ENCODE measurements at places on chromosomes 5 and 9.

- DNase-seq = peak; percentile 91
Observed at GRCh38 chr9:92590377-92590776, 54.6 kb upstream of the ECM2 start.

GRCh38 chr5:68187268-68188055, 28.1 kb upstream of the PIK3R1 start:
- DNase-seq = peak; percentile 57

DNA sequence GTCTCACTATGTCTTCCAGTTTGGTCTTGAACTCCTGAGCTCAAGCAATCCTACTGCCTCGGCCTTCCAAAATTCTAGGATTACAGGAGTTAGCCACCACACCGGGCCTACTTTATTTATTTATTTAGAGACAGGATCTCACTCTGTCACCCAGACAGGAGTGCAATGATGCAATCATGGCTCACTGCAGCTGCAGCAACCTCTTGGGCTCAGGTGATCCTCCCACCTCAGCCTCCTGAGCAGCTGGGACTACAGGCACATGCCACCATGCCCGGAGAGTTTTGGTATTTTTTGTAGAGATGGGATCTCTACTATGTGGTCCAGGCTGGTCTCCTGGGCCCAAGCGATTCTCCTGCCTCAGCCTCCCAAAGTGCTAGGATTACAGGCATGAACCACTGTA, 32.8 kb downstream of the PHAX start:
- no peak for DNase-seq

DNA sequence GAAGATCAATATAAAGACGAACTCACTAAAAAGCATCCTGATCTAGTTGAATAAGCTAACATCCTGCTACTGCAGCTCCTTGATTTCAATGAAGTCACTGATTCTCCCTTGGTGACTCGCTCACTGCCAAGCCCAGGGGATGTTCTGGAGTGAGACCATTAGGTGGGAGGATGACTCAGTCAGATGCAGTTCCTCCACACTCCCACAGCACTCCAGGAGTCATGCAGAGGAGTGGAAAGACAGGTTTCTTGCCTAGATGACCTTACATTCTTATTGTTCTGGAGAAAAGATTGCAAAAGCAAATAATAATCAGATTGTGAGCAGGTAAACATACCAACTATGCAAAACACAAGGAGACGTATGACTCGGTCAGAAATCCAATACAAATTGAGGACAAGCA, 15.3 kb downstream of the GCNT4 start:
- no peak for DNase-seq

DNA sequence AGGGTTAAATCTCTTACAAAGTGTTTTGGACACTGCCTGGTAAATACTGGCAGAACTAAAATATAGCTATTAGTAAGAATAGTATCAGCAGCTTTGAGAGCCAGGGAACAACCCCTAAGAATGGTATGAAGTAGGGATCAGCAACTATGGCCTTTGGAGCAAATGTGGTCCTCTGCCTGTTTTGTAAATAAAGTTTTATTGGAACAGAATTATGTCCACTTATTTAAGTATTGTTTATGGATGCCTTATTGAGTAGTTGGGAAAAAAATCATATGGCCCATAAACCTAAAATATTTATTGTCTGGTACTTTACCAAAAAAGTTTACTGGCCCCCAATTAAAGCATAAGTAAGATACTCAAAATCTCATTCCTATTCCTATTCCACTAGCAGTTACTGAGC, 182.2 kb downstream of the PALM2AKAP2 start:
- DNase-seq = no peak

- no peak for DNase-seq
Observed at GRCh38 chr9:108021096-108021710, 531.6 kb upstream of the KLF4 start.

DNA sequence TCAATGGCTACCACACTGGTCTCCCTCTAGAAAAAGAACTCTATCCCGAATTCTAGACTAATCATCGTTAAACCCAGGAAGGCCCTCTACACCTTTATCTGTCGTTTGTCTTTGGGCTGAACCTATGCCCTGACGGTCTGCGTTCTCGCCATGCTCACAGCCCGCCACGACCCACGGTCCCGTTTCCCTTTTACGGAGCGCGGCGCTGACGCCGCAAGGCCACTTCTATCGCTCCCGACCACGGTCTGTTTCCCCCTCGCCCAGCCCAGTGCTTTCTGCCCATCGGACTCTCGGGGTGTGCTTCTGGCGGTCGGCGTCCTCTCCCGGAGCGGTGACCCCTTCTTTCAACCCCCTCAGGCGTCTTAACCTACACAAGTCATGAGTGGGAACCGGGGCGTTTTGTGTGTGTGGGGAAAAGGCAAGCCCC, 974 bp downstream of the C9orf40 start:
- peak; percentile 58 for DNase-seq

All from left lung (tissue), 14 donors.